ENCODE measurements at places on chromosomes 6 and 20.

- DNase-seq, result no peak
Measured at GRCh38 chr20:56861590-56861989, 232.5 kb downstream of the TFAP2C start.

- no peak for DNase-seq
Measured at GRCh38 chr6:11362564-11362963, 130.1 kb upstream of the NEDD9 start.

- no peak for DNase-seq
Measured at GRCh38 chr20:56587307-56588041, 41.6 kb upstream of the TFAP2C start.

DNA sequence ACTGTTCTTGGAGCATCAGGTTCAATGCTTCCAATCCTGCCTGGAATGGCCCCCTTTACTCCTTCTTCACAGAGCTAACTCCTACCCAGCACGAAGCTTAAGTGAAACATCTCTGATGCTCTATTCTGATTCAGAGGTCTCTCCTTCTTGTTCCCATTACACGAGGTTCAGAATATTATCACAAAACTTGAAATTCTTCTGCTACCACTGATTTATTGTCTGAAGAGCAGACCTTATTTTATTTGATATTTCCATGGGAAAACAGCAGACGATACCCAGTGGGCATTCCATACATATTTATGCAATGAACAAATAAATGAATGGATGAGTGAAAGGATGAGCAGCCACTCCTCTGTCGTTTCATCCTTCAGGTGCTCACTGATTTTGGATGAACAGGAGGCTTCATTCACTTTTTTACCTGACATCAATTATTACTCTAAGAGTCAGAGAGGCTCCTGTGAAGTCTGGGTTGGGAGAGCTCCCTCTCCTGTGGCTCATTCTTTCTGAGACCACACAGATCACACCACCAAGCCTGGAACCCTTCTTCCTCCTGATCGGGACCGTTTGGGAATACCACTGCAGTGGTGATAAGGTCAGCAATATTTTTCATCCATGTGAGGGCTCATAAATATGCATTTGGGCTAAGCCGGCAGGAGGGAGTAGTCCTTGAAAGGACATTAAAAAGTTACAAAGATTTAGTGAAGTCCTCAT is 25.8 kb downstream of the SMLR1 start:
- no peak for DNase-seq

- no peak for DNase-seq
Measured at GRCh38 chr20:1370548-1371110, 22.2 kb downstream of the FKBP1A start.

DNA sequence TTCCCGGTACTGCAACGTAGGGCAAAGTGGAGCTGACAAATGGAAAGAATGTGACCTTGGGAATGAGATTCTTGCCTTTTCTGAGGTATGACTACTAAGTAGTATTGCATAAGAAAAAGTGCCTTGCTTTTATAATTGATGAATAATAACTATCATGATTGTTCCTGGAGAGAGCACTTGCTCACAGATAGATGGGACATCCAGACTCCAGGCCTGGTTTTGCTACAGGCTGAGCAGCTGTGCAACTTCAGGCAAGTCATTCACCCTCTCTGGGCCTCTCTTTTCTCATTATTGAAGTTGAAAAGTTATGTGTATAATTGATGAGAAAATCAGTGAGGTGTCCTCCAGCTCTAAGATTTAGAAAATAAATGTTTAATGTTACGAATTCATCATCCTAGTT is 53.6 kb upstream of the MBOAT1 start:
- DNase-seq, result no peak

- DNase-seq, result no peak
Measured at GRCh38 chr6:57198926-57199636, 23.0 kb downstream of the RAB23 start.

DNA sequence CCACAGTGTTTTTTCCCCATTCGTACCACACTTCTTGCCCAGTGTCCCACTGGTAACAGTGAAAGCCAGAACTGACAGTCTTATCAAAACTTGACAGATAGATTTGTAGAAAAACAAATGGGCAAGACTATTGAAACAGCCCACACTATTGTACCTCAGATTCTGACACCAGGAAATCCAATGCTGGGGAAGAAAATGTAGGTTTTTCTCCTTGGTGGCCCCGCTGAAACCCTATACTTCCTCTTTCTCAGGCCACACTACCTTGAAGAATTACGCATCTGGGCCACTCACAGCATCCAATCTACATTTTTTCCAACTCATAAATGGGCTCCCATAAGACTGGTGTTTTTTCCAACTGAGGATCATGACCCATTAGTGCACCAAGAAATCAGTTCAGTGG is 90.9 kb upstream of the HDDC2 start:
- no peak for DNase-seq

DNA sequence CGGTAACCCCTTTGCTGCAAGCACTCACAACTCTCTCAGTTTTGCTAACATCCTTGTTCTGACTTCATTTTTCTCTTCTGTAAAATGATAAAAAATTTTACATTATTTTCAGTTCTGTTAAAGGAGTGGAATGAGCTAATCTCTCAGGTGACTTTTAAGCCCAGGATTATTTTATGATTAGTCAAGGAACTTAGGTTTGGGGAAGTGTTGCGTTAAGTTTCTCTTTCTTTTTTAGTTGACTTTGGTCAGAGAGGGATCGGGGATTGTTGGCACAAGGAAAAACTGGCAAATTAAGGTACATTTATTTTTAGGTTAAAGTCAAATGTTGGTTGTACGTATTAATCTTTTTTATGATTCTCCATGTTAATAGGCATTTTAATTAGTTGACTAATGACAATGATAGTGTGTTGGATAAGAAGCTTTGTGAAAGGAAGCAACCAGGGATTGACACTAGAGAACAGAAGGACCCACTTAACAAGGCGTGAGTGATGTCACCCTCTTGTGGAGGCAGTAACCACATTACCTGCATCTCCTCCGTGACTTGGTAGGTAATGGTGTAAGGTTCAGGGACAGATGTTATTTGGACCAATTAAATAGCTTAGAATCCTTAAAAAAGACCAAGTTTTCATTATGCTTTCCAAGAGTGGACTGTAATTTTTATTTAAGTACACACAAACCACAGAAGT is 31.6 kb downstream of the CD83 start:
- no peak for DNase-seq

GRCh38 chr20:25081730-25082497 is at the start of gene VSX1:
Gene VSX1 (minus strand): TSS chr20:25082141. CDS start chr20:25082096, 45 bp downstream.
- DNase-seq, result no peak

DNA sequence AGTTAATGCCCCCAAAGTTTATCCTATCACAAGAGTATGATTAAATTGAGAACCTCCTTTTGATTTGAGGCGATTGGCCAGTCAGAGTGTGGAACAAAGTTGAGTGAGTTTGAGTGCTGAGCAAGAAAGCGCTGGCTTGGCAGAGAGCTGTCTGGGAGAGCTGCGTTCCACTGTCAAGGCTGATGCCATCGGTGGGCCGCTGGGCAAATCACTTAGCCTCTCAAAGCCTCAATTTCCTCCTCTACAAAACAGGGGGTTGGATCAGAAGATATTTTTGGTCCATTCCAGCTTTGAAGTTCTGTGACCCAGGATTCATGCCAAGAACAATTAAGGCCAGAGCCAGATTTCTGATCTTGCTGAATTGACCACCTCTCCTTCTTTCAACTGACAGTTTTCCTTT is 60.2 kb downstream of the TMEM242 start:
- DNase-seq, result no peak

- DNase-seq, result no peak
Measured at GRCh38 chr6:4582506-4583417, 193.4 kb upstream of the CDYL start.

GRCh38 chr6:159389695-159390094 is 220.5 kb downstream of the FNDC1 start:
- no peak for DNase-seq

Data from GDM1 (cell line).